ENCODE measurements at places on chromosomes 6 and 20.
A peak's percentile ranks its signal among the peaks of the same experiment; 100 is the strongest.

DNA sequence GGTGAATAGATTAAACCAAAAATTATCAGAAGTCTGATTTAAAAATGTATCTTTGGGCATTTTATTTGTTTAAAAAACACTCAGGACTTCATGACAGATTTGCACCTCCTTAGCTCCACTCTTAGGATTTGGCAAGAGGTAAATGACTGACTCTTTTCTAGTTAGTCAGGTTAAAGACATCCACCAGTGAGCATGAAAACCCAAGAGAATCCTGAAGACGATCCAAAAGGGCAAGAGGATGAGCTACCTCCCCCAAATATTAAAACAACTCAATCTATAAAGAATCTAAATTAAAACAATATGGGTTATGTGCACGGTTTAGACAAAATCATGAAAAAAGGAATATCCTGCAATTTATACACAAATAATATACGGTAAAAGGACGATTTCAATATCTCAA is 89.4 kb upstream of the OPRM1 start:
- DNase-seq = no peak

- DNase-seq = no peak
Measured at GRCh38 chr6:149234051-149234962, 83.2 kb upstream of the TAB2 start.

GRCh38 chr6:24195836-24196597 is 70.0 kb downstream of the NRSN1 start:
- no peak for DNase-seq

DNA sequence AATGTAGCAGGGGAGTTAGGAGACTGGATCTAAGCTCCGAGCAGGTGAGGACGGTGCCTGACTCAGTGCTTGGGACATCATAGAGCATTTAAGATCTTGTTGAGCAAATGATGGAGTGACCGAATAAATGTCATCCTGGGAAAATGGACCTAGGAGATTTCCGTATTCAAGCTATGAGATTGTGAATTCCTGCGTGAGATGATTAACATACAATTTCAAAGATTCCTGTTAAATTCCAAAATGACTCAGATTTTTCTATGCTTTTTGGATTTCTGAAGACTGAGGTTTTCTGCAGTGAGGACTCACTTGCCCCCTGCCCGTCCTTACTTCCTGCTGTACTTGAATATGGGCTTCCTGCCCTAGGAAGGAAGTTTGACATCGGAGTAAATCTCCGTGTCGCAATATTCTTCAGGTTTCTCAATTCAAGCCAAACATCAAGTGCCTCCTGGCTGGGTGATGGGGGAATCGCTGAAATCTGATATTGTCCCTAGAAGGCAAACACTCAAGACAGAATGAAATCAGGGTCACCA is 5.2 kb downstream of the SYTL3 start:
- no peak for DNase-seq

- no peak for DNase-seq
Measured at GRCh38 chr20:34055290-34055689, 56.8 kb downstream of the EIF2S2 start.

DNA sequence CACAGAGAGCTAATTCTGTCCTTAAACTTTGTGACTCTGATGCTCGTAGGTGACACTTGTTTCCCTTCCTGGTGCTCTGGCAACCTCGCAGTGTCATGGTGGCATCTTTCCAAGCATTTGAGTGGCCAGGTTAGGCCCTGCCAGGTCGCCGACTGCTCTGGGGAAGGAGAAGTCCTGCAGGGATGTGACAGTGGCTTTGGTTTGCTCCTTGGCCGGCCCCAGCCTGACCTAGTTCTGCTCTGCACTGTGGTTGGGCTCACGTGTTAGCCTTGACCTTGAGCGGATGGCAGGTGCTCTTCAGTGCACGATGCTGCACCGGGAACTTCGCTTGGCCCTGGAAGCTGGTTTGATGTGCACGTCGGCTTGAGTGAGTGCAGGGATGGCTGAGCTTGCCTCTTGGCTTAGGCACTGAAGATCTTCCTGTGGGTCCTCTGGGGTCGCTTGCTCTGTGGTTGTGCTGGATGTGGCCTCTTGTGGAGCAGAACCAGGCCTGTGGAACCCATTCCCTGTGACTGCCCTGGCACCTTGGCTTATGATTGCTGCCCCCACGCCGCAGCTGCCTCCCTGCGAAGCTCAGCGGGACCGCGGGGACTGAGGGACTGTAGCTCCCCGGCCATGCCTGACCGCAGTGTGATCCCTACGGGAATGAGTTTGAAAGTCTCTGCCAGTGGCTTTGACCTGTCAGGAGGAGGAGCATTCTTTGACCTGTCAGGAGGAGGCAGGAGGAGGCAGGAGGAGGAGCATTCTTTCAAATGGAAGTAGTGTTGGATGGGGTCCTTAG is 8.7 kb downstream of the OSBPL2 start:
- no peak for DNase-seq

DNA sequence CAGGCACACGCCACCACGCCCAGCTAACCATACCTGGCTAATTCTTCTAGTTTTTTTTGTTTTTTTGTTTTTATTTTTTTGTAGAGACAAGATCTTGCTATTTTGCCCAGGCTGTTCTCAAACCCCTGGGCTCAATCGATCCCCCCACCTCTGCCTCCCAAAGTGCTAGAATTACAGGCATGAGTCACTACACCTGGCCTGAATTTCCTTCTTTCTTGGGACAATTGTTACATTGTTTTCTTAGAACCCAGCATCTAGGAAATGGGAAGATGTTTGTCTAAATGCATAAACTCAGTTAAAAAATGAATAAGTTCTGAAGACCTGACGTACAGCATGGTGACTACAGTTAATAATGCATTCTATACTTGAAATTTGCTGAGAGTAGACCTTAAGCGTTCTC is 10.8 kb upstream of the AGPAT4 start:
- no peak for DNase-seq

GRCh38 chr6:150207931-150208570 is 65.2 kb downstream of the PPP1R14C start:
- no peak for DNase-seq

DNA sequence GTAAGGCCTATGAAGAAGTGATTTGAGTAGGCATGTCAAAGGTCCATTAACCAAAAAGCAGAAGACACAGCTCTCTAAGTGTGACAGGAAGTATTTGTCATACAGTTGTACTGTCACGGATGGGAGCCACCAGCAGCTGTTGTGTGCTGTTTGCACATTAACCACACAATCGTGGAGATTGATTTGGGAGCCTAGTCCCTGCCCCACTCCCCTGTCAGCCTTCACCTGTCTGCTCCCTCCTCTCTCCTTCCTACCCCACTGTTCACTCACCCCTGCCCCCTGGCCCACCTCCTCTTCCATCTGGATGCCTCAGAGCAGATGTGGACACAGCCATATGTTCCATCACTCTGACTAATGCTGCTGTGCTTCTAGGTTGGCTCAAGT is 124.7 kb upstream of the SPACA1 start:
- peak; percentile 72 for DNase-seq

- no peak for DNase-seq
Measured at GRCh38 chr6:39086294-39086693, 28.7 kb downstream of the SAYSD1 start.

- DNase-seq = no peak
Measured at GRCh38 chr6:36924131-36924530, 30.4 kb upstream of the PI16 start.

DNA sequence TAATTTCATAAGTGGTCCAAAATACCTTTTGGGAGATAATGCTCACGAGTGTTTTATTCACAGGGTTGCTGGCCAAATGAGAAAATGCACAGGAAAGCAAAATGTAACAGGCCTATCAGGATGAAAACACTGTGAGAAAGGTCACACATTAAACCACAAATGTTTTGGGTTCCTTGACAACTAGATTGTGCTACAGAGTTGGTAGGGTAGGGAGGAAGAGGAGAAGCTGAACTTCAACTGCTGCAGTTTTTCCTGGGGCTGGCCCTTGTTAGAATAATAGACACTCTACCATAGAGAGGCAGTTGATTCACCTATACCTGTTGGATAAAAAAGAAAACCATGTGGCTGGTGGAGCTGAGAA is 28.1 kb upstream of the PAQR8 start:
- no peak for DNase-seq

DNA sequence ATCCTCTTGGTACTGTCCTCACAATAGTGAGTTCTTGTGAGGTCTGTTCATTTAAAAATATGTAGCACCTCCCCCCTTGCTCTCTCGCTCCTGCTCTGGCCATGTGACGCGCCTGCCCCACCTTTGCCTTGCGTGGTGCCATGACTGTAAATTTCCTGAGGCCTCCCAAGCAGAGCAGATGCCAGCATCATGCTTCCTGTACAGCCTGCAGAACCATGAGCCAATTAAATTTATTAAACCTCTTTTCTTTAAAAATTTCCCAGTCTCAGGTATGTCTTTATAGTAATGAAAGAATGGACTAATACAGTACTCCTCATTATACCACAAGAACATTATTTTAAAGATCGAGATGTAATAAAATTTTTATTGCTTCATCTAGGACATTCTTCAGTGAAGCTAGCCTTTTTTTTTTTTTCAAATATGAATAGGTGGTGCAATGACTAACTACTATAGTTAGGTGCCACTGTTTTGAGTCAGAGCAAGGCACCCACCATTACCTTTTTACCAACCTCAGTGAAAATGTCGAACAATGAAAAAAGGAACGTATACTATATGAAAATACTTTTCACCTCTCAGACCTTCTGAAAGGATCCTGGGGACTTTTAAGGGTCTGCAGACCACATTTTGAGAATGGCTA is 191.1 kb upstream of the SGK1 start:
- no peak for DNase-seq

DNA sequence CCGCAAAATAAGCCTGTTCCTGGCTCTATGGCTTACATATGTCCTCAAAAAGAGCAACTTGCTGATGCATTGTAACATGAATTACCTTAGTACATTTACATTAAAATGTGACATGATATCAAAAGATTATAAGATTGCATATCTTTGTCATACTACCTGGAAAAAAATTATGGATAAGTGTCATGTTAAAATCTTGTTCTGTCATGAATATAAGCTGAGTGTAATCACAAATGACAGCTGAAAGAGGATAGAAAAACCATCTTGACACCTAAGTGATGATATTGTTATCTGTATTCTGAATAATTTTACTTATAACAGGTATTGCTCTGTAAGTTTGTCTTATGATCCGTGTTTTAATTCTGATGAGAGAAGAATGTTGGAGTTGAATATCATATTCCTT is 503.0 kb upstream of the RNF217 start:
- DNase-seq = no peak

GRCh38 chr6:26377719-26378118 is 5.2 kb upstream of the BTN2A2 start:
- DNase-seq = no peak
